AG09319 (cell line): ENCODE measurements at places on chromosomes 3 and 15.

GRCh38 chr15:83164771-83165404, 42.7 kb downstream of the HDGFL3 start:
- no peak for DNase-seq

DNA sequence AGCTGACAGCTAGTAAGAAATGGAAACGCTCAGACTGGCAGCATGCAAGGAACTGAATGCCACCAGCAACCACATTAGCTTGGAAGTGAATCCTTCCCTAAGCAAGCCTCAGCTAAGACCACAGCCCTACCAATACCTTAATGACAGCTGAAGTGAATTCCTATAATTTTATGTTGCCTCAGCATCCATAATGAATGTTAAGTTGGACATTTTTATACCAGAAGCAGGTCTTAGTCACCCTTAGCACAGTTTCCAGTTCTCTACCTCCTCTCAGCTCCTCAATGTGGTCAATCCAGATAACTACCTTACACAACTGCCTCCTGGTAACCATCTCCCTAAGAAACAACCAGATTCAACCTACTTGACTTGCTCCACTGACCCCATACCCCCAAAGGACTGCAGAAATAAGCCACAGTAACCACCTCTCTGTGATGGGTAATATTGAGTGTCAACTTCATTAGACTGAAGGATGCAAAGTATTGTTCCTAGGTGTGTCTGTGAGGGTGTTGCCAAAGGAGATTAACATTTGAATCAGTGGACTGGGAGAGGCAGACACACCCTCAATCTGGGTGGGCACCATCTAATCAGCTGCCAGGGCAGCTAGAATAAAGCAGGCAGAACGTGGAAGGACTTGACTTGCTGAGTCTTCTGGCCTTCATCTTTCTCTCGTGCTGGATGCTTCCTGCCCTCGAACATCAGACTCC, 33.5 kb downstream of the NEDD4 start:
- DNase-seq = no peak

DNA sequence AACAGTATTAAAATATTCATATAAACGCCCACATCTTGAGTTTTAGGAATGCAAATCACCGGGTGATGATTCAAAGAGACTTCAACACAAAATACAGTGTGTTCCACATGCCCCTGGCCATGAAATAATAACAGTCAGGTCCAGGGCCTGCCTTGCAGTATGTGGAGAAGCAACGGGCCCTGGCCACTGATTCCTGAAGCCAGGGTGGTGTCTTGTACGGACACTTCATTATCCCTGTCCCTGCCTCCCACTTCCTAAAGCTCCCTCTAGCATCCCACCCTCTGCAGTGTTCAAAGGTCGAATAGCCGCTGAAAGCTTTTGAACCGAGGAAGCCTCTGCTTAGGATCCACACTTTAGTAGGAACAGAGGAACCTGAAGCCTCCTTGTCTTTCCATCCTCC, 50.4 kb upstream of the PCSK6 start:
- no peak for DNase-seq

DNA sequence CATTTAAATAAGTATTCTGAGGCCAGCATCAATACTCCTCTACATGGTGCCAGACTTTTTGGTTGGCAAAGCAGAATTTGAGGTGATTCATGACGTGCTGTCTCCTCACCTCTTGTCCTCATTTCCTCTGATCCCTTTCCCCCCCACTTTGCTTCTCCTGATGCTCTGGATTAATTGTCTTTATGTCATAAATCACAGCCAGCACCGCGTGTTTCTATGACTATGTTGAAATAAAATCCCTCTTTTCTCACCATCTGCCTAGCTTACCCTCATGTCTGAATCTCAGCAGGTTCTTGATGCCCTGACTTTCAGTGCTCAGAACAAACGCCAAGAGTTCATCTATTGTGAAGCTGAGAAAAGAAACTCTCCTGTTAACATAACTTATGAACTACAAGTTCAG, 19.7 kb upstream of the PTPRG start:
- no peak for DNase-seq

DNA sequence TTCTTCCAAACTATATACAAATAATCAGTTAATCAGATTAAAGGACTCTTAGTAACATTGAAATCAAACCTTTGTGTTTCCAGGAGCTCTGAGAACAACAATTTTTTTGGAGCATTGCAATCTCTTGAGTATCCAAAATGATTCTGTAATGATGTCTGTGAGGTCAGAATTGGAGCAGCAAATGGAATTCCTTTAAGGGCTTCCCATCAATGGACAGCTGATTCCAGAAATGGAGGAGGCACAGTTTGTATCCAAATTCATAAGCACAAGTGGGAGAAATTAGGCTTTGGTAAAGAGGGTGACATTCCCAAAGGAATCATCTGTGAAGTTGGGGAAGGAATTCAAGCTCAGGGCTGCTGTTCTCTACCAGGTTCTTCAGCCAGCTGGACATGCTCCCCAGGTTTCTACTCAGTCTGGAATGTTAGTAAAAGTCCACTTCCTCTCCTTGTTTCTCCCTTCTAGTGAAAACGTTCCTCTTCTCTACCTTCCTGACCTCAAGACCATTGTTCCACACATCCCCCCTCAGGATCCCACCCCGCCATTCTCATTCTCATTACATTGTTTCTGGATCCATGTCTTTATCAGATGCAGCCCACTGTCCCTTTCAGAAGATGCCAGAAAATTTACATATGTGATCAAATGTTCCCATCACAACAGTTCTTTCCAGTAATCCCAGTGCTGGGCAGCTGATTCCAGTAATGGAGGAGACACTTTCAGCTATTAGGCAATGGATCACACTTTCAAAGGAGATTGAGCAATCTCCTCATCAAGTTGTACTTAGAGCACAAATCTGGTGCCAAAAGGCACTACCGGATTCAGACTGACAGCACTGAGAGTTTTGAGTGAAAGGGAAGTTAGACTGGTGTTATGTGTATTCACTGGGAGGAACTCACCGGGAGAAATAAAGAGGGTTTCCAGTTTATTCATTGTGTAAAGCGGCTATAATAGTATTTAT, 391.3 kb upstream of the TPRG1 start:
- DNase-seq = no peak

- DNase-seq = no peak
Observed at GRCh38 chr15:96494505-96494904, 164.0 kb downstream of the NR2F2 start.

DNA sequence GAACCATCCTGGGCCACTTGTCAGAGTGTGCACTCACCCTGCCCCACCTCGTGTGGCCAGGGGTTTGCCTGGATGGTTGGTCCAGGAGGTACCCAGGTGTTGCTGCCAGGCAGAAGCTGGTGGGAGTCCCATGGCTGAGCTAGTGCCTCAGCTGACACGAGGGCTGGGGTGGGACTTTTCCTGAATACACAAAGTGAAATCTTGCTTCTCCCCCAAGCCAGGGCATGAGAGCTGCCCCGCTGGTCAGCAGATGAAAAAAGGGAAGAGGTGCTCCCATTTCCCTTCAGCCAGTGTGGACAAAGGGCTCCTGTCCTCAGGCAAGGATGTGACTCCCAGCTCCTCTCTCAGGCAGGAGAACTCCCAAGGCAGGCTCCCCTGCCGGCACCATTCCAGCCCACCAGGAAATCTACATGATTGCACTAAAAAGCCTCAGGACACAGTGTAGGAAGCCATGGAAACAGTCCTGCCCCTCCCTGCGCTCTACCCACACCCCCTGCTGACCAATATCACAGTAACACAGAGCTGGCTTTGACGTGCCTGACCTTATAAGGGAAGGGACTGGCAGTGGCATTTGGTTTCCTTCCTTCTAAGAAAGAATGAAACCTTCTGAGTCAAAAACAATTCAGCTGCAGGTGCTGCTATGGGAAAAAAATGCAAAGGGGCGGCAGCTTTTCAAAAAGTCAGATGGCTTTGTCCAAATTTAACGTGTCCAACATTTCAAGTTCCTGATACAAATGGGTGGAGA, 33.9 kb downstream of the MYO5C start:
- peak; percentile 35 for DNase-seq

GRCh38 chr15:56552659-56553058, 87.7 kb upstream of the MNS1 start:
- DNase-seq = no peak

GRCh38 chr3:156323466-156323865, 203.1 kb downstream of the KCNAB1 start:
- DNase-seq = no peak

GRCh38 chr15:30984118-30984517, 7.3 kb downstream of the MTMR10 start:
- DNase-seq = no peak

- no peak for DNase-seq
Observed at GRCh38 chr3:155065537-155065936, 14.6 kb upstream of the MME start.

DNA sequence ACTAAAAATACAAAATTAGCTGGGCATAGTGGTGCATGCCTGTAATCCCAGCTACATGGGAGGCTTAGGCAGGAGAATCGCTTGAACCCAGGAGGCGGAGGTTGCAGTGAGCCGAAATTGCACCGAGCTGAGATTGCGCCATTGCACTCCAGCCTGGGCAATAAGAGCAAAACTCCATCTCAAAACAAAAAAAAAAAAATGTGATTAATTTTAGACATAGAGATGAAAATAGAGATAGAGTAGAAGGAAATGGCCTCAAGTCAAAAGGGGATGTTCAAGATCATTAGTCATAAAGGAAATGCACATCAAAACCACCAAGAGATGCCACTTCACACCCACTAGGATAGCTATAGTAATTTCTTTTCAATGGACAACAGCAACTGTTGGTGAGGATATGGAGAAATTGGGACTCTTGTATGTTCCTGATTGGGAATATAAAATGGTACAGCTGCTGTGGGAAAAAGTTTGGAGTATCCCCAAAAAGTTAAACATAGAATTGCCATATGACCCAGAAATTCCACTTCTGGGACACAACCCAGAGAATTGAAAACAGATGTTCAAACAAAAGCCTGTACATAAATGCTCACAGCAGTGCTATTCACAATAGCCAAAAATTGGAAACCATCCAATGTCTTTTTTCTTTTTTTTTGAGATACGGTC, 55.4 kb downstream of the ABHD2 start:
- DNase-seq = peak; percentile 90

- DNase-seq = peak; percentile 12
Observed at GRCh38 chr15:79004336-79004735, 59.5 kb upstream of the CTSH start.

DNA sequence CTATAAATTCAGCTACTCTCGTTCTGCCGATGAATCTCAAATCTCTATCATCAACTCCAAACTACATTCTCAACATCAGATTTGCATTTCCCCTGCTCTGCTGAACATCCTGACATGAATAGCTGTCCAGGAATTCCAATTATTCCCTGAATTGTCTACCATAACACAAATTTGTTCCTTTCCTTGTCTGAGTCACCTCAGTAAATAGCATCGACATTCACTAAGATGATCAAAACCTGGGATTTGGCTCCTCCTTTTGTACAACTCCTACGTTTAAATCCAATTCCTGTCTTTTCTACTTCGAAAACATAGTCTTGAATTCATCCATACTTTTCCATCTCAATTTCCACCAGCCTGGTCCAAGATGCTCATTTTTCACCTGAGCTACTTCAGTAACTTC, 107.0 kb downstream of the GREM1 start:
- no peak for DNase-seq

DNA sequence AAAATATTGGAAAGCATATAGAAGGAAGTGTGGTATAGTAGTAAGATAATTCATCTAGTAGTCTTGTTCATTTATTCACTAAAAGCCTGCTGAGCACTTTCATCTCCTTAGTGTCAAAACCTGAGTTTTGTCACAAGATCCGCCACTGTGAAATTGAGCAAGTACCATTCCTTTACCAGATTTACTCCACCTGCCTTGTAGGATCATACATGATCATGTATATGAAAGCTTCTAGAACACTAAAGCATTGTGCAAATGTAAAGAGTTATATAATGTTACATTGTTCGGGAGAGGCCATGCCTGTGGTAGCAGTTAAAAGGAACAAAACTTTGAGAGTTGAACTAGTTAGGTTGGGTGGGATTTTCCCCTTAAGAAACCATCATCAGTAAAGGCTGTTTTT, 35.0 kb downstream of the UBE2E2 start:
- no peak for DNase-seq

DNA sequence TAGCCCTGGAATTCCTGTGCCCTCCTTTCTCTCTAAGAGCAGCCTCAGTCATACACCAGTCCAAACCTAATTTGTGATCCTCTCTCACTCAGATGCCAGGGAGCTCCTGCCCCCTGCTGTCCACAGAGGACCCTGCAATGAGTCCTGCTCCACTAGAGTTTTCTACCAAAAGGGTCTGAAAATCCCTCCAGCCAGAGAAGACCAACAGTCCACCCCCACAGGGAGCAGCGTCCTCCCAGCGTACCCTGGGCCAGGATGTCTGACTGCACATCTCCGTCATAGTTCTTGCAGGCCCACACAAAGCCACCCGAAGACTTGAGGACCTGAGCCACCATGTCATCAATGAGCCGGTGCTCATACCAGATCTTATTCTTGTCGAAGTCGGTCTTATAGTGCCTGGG, 15.4 kb downstream of the IDH2 start:
- no peak for DNase-seq

DNA sequence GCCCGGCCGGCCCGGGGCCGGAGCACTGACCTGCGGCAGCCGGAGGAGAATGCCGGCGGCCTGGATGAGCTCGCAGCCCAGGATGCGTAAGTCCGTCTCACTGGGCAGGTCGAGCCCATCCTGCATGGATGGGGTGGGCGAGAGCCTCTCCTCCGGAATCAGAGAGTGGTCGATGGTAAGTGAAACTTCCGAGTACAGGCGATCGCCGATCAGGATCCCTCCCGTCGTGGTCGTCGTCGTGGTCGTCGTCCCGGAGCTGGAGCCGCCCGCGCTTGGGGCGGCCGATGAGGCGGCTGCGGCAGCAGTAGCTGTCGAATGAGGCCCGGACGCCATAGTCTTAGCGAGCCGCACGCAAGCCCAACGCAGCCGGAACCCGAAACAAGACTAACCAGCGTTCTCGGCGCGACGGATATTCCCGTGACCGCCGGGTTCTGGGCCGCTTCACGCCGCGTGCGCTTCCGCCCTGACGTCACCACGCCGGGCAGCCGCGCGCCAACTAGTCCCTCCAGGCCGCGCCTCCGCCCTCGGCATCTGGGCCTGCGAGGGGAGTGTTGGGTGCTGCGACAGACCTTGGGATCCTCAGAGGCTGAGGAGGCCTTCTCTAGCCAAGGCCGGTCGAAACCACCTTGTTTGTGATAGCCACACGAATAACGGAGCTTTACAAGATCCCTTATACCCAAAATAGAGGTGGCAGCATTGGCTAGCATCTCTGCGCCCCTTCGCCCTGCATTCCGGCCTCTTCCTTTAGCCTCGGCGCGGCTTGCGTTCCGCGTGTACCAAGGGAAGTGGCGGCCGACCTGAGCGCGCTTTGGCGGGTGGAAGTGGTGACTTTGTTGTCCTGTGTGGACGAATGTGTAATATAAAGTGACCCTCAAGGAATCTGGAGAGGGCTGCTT, at the start of gene CCNL1:
Gene CCNL1 (minus strand): TSS at position 386 of the 896 bp plus-strand sequence. CDS start 53 bp downstream, at position 333.
- DNase-seq = peak; percentile 99

- no peak for DNase-seq
Observed at GRCh38 chr15:54387799-54388198, 409.6 kb downstream of the UNC13C start.

GRCh38 chr15:23039143-23039916, at the start of gene TUBGCP5:
Gene TUBGCP5 (minus strand): TSS chr15:23039569. CDS start chr15:23039543, 26 bp downstream.
- peak; percentile 97 for DNase-seq

DNA sequence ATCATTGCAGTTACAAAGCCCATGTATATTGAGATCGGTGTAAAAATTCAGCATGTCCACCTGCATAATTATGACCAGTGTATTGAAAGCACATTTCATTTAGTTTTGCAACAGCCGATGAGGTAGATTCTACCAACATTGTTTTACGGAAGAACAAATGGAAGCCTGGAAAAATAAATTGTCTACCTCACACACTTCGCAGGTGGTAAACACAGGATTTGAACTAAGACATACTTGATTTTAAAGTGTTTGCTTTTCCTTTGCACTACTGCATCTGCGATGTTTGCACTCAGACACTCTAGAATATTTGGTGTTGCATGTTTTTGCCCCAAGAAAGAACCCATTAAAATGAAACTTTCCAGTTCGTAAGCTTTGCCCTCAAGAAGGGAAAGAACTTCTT, 148.4 kb downstream of the PGPEP1L start:
- no peak for DNase-seq
